Epithelial cell of proximal tubule (primary cell): ENCODE measurements at places on chromosomes 16 and 17.

DNA sequence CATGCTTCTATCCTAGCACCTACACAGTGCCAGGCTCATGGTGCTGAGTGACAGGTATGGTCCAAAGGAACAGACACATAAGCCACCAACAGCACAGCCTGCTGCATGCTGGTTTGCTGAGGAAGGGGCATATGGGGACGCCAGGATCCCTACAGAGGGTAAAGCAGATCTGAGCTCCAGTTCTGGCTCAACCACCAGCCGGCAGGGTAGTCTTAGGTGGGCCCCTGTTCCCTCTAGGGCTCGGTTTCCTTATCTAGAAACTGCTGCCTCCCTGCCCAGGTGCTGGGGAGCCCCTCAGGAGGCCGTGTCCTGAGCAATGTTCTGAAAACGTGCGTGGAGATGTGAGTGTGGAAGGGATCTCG is 24.2 kb upstream of the MRPS23 start:
- no peak for DNase-seq

- DNase-seq: no peak
Measured at GRCh38 chr16:87333101-87333500, 15.9 kb upstream of the C16orf95 start.

- DNase-seq: no peak
Measured at GRCh38 chr16:51938861-51939260, 608.1 kb downstream of the TOX3 start.

DNA sequence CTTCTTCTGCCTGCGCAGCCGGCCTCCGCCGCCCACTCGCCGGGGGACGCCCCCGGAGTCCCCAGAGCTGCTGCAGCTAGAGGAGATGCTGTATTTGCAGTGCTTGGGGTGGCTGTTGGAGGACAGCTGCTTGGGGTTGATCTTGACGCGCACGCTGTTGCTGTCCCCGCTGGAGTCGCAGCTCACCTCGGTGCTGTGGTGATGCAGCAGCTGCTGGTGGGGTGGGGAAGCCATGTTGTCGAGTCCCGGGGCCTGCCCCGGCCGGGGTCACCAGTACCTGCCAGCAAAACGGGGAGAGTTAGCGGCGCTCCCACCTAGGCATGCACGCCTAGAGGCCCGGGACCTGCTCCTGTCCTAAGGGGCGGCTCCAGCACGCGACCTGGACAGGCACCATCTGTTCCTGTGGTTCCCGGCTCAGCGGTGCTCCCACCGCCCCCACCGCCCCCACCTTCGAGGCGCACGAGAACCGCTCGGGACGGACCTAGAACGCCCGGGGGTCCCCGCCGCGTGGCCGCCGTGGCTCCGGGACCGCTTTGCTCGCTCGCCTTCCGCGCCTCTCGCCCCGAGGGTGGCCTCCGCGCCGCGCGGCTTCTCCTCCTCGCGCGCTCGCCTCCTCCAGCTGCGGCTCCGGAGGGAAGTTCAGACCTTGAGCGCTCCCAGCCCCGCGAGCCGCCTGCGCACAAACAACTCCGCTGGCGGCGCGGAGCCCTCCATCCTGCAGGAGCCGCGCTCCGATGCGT is 863 bp downstream of the ADCY9 start:
- DNase-seq: no peak

DNA sequence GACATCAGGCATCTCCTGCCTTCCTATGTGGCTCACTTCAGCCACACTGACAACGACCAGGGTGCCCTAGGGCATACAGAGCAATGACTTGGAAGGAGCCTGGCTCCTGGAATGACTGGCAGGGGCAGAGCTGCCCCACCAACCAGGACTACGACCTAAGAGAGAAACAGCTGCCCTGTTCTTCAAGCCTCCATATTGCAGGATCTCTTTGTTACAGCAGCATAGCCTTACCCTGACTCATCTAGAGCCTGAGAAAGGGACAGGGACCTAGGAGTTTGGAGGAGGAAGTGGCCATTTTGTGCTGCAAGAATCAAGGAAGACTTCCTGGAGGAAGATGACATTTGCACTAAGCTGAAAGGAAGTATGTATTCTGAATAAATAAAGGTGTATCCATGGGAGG is 49.6 kb downstream of the GSG1L start:
- no peak for DNase-seq
